Fibroblast of skin of back (primary cell): ENCODE measurements at places on chromosomes 4 and X.

DNA sequence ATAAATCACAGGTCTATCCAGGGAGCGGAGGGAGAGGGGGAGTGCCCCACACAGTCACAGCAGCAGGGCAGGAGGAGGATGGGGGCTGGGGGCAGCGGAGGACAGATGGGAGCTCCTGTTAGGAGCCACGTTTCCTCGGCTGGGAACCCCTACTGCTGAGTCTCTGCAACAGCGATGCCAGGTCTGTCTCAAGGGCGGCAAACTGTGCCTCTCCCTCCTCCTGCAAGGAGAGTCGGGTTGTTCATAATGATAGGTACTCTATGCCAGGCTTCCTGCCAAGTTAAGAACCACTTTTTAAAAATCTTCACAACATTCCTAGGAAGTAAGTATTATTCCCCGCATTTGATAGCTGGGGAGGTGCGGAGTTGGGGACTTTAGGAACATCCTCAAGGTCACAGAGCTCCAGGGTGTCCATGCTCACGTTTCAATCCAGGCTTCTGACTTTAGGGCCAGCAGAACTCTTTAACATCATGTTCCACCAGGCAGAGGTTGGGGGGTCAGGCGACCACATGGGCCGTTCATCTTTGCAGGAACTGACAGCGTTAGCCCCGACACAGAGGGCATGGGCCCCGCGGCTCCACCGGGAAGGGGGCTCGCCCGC lies 98.3 kb upstream of the MAML3 start:
- no peak for DNase-seq

DNA sequence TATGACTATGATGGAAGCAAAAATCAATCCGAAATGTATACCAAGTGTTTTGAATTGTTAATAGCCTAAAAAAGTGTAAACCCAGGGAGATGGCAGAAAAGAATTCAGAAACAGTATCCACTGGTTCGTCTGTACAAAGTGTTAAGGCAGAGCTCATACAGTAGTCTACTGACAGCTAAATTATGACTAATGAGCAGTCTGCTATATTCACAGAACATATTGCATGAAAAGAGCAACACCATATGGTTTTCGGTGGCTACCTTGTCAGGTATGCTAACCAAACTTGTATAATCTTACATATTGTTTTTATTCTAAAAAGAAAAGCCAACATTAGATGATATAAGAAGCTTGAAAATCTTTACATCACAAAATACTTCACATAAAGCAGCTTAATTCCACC lies 18.5 kb downstream of the EPHA5 start:
- no peak for DNase-seq

DNA sequence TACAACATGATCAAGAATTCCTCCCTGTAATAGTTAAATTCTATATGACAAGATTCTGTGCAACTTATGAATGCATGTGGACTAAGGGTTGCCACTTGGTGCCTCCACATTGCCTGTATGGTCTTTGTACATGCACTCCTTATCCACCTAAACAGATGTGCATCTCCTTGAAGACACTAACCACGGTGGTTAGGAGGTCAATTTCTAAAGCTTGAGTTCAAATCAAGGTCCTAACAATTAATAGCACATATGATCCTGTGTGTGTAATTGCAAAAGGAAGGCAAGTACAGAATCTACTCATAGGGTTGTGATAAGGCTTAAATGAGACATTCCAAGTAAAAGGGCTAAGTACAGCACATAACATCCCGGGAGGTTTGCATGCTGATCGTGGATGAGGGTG lies 1.5 kb upstream of the IL21 start:
- no peak for DNase-seq

GRCh38 chr4:110950731-110951130 lies 327.9 kb upstream of the PITX2 start:
- DNase-seq, result no peak

- DNase-seq, result no peak
These were observed 19.0 kb upstream of the USO1 start for GRCh38 chr4:75705198-75705977.

GRCh38 chr4:6474053-6474568 lies 1.7 kb upstream of the PPP2R2C start:
- no peak for DNase-seq

DNA sequence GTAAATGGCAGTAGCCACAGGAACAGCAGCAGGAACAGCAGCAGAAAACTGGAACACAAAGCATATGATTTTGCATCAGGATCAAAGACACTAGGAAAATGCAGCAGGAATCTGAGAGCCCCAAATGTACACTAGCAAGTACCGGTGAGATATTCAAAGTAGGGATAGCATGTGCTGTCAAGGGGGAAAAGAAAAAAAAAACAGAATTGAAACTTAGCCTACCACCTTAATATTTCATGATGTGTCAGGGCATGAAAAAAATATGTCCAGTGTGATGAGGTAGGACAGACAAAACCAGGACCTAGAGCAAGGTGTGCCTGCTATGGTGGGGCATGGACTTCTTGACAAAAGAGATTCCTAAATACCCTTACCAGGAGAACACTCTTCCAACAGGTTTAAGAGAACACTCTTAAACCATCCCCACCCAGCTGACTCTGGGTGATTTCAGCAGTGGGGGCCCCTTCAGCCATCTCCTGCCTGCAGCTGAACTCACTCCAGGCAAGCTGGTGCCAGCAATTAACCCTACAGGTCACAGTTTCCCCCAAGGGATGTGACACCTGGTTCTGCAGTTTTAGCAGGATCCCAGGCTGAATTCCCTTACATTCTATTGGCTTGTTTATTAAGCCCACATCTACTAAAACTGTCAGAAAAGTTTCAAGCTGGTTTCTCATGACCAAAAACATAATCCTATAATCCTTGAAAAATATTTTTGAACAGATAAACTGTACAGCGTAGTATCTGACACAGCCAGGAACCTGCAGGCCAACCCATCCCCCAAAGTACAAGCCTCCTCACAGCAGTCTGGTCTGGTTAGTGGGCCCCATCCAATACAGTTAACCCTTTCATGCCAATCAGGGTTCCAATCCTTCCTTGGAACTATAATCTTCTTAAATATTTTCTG lies 62.9 kb upstream of the FMR1 start:
- DNase-seq, result no peak

DNA sequence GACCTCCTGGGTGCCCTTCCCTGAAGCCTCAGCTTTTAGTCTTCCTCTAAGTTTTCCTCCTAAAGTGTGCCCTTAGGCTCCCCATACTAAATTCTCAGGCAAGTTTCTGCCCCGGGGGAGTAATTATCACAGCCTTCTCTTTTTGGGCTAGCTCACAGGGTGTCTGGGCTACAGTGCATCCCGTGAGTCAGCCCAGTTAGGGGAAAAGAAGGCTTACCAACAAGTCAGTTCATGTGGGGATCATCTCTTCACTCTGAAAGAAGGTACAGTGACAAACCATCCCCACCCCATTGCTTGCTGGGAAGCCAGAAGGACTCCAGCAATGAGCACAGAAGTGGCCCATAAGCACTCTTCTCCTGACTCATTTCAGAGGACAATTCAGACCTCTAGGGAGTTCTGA lies 134.7 kb upstream of the FAM9C start:
- DNase-seq, result no peak

GRCh38 chr4:152619556-152619955 lies 60.2 kb downstream of the TMEM154 start:
- no peak for DNase-seq

DNA sequence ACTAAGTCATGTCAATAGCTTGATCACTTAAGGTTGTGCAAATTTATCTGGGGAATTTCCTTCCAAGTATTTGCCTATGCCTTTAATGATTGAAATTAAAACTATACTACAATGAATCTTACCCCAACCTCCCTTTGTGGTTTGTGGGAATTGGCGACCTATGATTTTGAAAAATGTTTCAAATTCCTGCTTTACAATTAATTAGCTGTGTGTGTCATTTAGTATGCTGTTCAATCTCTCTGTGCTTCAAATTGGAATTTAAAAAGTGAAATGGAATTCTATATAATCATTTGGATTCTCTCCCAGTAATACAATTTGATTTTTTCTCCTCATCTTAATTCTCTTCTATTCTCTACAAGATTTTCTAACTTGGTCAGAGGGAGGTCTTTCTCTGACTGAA lies 2319.5 kb downstream of the ARAP2 start:
- no peak for DNase-seq

- no peak for DNase-seq
These were observed 54.3 kb upstream of the TLR2 start for GRCh38 chr4:153629776-153630175.

DNA sequence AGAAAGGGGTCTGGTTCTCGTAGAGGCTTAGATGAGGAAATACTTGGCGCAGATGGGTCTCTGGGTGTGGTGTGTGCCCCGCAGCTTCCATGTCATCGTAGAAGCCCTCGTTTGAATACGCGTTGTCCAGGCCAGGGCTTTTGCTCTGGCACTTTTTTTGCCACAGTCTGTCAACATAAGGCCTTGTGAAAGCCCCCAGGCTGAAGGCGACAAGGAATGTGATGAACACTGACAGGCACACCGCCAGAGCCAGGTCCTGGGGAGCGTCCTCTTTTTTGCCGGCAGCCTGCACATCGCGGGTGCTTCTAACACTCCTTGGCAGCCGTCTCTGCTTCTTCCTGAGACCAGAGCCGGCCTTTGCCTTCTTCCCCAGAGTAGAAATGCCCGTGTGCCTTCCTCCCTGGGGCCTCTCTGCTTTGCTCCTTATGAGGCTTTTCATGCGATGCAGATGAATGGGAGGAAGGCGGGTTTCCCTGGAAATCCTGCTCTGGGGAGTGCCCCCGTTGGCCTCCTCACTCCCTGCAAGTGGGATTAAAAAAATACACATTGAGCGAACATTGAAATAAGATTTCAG lies 24.4 kb downstream of the LRRC66 start:
- no peak for DNase-seq

DNA sequence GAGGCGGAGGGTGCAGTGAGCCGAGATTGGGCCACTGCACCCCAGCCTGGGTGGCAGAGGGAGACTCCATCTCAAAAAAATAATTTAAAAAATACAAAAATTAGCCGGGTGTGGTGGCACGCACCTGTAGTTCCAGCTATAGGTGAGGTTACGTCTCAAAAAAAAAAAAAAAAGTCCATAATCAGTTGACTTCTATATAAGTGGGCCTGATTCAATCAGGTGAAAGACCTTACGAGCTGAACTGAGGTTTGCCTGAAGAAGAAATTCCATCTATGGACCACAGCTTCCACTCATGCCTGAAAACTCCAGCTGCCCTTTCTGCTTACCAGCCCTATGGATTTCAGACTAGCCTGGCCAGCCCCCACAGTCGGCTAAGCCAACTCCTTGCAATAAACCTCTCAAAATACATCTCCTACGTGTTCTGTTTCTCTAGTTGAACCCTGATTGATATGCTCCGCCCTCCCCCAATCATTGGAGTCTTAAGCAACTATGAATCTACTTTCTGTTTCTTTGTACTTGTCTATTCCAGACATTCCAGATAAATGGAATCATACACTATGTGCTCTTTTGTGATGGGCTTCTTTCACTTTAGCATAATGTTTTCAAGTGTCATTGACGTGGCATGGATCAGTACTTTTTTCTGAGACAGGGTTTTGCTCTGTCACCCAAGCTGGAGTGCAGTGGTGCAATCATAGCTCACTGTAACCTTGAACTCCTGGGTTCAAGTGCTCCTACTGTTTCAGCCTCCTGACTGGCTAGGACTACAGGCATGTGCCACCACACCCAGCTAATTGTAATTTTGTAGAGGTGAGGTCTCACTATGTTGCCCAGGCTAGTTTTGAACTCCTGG lies 36.6 kb downstream of the SAT1 start:
- DNase-seq, result peak; percentile 34

DNA sequence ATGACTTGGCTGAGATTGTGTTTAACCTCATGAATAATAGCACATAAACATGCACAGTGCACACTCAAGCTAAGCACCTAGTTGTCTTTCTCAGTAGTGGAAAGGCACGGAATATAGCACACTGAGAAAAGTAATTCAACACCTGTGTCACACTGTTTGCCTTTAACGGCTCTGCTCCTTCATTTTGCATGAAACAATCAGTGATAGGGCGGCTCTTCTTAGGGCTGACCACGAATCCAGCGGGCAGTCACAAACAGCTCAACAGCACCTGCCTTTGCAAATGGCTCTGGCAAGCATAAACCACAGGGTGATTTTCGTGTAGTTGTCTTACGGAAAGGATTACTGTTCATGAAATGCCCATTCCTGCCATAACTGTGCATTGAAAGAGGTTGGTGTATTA lies 954.0 kb upstream of the TENM3 start:
- DNase-seq, result no peak

DNA sequence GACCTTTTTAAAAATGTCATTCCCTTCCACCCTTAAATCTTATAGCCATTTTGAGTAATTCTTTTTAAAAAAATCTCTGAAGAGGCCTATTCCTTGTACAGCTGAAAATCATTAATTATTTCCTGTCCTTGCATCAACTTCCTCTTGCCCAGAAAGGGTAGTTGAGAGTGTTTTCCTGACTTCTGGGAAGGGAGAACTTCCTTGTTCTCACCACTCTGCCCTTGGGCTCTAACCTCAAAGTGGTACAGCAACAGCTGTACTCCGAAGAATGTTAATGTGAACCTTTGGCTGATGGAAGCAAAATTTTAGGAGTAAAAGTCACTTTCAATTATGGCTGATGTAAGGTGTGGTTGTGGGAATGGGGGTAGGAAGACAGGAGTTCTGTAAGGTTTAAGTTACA lies 15.1 kb upstream of the FABP2 start:
- DNase-seq, result no peak

DNA sequence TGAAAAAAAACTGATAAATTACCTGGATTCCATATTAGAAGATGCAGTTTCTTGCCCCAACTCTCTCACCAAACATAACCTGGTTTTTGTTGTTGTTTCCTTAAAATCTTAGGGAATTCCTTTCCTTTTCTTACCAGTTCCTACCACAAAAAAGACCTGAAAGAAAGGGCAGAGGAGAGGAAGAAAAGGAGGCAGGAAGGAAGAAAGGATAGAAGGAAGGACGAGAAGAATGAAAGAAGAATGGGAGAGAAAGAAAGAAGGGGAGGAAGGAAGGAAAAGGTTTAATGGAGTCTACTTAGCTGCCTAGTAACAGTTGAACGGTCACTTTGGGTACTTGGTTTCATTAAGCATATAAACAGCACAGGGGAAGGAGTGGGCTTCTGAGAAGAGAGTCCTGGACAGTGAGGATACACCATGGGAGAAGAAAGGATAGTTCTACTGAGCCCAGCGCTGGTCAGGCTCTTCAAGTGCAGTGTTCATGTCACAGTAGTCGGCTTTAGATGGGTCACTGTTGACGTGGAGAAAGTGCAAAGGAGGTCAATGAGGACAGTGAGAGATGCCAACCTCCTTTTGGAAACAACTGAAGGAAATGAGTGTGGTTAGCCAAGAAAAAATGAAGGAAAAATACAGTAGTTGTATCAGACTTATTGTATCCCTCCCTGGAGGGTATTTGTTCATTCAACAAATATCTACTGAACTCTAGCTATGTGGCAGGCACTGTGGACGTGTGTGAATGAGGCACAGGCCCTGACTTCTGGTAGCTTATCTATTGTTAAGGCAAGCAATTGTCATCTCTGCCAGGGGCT lies 1.1 kb upstream of the CHIC2 start:
- DNase-seq, result peak; percentile 92

- no peak for DNase-seq
These were observed at the start of gene SMPX for GRCh38 chrX:21757960-21758359. SMPX (minus strand) TSS chrX:21758116; CDS start chrX:21754290, 3,826 bp downstream.
